RPMI8226 (cell line): ENCODE measurements at places on chromosomes 4 and X.

DNA sequence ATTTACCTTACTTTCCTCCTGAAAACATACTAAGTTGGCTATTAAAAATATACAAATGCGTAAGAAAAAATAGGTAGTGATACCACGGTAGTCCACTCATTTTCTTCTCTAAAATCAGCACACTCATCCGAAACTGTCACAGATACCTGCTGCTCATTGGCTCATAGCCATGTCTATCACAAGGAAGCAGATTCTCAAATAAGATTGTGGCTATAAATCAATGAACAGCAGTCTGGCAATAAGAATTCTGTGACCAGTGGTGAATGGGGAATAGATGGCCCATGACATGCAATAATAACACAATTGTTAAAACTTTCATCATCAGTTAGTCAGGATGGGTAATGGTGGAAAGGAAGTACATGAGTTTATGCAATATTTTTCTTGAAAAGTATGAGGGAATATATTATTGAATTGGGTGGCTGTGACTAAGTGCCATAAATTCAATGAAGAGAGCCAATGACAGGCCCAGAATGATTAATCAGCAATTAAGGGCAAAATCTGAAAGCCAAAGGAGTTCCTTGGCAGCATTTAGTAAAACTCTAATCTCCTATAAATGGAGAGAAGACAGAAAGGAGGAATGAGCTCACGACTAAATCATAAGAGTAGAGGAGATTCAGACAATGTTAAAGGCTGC is 202.3 kb upstream of the NEIL3 start:
- DNase-seq, result no peak

DNA sequence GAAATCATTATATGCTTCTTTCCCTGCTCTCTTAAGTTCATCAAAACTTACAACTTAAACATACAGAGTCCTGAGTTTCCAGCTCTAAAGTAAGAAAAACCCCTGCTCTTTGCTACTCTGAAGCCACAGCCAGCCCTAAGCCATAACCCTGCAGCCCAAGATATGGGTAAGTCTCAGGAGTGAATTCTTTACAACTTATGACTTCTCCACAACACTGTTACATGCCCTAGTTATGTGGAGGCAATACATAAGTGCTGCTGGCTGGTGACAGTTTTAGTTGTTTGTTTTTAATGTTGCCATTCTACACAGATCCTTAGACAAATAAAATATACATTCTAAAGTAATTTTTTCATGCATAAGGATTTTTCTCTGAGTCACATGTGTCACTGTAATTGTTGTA is 100.2 kb downstream of the FBXO8 start:
- DNase-seq, result no peak

DNA sequence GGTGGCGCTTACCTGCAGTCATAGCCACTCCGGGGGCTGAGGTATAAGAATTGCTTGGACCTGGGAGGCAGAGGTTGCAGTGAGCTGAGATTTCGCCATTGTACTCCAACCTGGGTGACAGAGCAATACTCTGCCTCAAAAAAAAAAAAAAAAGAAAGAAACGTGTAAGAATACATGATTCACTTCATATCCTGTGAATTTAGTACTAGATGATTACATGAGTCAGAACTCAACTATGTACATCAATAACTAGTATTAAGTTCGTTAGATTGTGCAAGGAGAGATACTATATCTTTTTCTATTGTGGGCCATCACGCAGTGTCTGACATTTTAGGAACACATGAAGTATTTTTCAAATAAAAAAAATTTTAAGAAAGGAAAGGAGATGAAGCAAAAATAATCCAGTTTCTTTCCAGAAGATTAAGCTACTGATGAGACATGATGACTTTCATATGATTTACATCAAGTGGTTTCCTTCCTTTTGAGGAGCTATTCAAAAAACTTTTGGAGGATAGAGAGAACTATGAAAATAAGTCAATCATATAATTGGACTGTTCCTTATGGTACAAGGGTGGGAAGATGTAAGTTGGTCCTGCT is 64.7 kb upstream of the EXOC1L start:
- DNase-seq, result no peak

DNA sequence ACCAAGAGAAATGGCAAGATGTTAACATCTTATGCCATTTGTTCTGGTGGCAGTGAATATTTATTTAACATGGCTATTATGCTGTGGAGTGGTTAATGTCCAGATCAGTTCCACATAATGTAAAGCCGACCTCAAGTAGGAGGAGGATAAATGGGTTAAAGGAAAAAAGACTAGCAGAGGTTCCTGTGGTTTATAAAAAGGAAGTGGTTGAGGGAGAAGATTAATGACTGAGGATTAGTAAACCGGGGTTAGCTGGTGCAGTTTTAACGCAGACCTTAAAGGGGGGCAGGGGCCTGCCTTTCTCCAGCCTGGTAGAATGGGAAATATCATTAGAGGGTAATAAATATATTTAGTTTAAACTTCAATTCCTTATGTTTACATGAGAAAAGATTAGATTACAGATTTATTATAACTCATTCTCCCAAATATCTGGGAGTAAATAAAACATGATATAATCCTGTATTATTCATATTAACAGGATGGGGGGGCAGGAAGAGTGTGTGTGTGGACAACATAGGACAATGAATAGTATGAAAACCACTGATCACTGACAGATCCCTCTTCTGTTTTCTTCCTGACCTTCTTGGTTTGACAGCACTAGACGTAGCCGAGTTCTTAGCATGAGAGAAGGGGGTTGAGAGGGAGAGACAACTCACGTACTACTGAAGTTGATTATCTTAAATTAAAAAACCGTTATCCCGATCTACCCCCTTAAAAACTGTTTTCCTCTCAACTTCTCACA is 124.1 kb upstream of the LIMCH1 start:
- no peak for DNase-seq

DNA sequence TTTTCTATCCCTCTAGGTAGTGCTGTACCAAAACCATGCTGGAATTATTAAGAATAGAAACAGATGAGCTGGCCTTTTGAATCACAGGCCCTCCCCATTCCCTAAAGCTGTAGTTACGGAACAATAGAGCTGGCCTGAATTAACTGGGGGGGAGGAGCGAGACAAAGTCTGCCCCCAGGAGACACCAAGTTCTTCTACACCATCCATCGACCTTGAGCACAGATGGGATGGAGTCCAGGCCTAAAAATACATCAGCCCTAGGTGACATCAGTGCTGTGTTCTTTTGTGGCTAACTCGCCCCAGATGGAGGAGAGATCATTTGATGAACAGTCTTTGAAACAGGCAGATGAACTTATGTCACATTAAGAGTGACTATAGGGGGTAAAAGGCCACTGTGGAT is 49.6 kb downstream of the LHFPL1 start:
- no peak for DNase-seq

GRCh38 chr4:145786261-145786660 is 106.3 kb downstream of the C4orf51 start:
- no peak for DNase-seq

DNA sequence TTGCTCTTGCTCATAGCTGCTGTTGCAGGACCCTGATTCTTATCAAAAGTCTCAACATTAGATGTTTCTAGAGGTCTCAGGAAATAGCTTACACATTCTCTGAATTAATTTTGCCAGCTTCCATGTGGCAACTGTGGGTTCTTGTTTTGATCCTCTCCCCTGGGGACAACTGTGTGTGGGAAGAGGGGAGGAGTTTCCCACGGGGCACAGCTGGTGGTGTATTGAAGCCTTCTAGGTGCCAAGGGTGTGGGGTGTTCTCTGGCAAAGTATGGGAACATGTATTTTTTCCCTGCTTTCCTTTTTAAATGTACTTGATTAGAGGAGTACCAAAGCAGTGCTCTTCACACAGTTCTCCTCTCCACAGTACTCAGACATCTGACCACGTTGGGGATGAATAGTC is 212.7 kb downstream of the RPA4 start:
- no peak for DNase-seq

DNA sequence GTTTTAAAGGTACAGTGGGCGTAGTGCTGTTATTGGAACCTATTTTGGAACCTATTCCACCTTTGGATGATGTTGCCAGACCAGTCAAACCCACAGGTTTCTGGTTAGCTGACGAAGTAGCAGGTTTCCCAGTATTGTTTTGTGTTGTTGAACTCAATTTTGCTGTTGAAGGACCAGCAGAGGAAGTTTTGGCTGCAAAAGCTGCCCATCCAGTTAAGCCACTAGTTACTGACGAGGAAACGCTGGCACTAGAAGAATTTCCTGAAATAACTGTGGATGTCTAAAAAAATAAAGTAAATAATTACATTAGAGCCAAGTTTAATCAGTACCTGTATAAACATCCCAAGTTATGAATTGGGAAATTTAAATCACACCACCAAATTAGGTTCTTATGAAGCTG is 25.5 kb downstream of the INTS12 start:
- DNase-seq, result no peak

DNA sequence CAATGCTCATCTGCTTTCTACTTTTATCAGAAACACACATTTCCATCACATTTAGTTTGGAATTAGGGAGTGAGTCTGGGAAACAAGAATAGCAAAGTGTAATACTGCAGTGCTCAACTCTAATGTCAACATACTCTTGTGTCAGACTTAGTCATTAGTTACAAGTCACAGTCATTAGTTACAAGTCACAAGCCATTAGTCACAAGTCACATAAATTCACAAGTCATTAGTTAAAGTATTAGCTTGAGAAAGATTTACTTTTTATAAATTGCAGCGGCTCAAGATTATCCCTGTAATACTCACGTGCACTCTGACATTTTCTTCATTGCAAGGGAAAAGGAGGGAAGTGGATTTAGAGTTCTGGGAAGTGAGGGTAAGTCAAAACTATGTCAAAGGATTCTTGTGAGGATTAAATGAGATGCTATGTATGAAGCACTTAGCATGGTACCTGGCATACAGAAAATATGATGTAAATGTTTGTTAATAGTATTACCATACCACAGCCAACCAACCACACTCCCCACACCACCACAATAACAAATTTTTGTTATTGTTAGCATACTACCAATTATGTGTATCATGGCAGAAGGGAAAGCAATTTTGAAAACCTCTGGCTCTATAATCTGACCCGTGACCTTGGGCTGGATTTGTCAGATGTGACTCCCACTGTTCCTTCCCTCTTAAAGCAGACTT is 116.6 kb downstream of the ARHGAP24 start:
- no peak for DNase-seq

DNA sequence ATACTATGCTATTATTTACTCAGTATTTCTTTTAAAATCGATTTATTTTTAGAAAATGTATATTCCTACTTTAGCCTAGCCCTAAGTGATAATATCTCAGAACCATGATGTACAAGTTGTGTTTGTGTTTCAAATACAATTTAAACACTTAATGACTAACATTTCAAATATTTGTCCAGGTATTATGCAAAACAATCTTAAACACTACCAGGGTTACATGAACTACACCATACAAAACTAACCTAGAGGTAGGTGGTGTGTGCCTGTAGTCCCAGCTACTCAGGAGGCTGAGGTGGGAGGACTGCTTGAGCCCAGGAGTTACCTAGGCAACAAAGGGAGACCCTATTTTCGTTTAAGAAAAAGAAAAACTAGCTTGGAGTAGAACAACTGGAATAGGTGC is 83.0 kb upstream of the TMEM33 start:
- DNase-seq, result no peak

- DNase-seq, result no peak
These were observed 269.3 kb downstream of the DHX15 start for GRCh38 chr4:24315056-24315455.

- no peak for DNase-seq
These were observed 61.5 kb upstream of the NR3C2 start for GRCh38 chr4:148503681-148504080.

DNA sequence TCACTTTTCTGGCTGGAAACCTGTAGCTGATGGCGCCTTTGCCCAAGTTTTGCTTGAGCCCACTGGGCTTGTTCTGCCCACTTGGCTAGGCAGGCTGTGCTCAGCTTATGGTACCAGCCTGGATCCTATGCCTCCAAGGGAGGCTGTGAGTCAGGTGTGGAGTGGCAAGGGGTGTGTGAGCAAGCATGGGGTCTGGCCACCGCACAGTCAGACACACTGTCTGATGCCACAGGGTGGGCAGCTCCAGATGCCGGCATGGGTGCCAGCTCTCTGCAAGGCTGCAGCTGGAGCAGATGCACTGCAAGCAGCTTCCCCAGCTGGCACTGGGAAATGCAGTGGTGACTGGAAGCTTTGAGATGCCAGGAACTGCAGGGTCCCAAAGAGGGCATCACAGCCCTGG is 16.3 kb upstream of the GIMD1 start:
- no peak for DNase-seq

DNA sequence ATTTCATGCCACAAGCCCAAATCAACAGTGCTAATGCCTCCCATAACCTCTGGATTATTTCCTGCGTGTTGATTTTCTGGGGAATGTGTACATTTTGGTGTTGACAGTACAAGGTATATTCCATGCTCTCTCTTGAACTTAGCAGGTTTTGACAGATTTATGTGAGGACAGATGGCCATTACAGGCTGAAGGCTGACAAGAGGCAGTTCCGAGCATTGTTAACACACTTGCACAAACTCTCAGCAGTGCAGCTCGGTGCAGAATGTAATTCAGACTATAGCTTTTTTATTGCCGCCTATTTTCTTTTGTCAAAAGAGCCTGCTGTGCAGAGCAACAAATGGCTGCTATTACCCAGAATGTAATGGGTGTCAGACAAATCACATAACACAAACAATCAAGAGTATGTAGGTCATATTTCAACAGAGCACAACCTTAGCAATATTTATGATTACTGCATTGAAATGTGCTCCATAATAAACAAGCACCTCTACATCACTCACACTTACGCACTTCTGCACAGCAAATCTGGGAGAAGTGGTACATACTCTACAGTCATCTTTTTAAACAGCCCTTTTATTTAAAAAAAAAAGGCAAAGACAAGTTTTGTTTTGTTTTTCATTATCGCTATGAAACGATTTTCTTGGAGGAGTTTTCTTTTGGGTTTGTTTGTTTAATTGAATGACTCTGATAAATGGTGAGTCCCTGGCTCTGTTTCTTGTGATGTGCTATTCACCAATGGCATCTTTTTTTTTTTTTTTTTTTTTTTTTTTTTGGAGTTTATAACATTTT is 71.6 kb downstream of the PPARGC1A start:
- DNase-seq, result no peak

GRCh38 chr4:77990456-77990855 is 66.7 kb upstream of the FRAS1 start:
- DNase-seq, result no peak

- no peak for DNase-seq
These were observed 64.1 kb downstream of the ZNF81 start for GRCh38 chrX:47900833-47901232.

- DNase-seq, result no peak
These were observed 116.0 kb downstream of the SOWAHB start for GRCh38 chr4:76781698-76782595.

GRCh38 chr4:25484243-25484721 is 107.2 kb downstream of the ANAPC4 start:
- no peak for DNase-seq

- DNase-seq, result peak; percentile 34
These were observed 69.4 kb downstream of the HMGB2 start for GRCh38 chr4:173264684-173265185.

DNA sequence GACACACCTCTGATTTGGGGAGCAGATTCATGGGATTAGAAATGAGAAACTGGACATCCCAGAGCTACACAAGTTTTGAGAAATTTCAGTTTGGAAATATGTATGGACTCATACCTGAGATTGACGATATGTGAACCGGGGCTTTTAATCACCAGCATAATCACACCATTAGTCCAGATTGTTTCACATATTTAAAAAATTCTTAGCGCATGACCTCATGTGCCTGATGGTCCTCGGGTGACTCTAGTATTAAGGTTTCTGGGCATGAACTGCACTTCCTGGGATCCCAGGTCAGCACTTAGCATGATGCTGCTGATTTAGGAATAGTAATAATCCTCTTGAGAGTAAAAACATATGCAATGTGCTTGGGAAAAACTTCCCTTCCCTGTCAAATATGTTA is 91.9 kb upstream of the BCOR start:
- no peak for DNase-seq
